ENCODE measurements at places on chromosomes 6 and 20.

GRCh38 chr6:157732007-157732406 lies 91.0 kb upstream of the SNX9 start:
- DNase-seq = no peak

GRCh38 chr6:166516251-166516884 lies 70.1 kb downstream of the RAMACL start:
- no peak for DNase-seq

GRCh38 chr6:108453601-108454185 lies 107.0 kb upstream of the FOXO3 start:
- DNase-seq = no peak

DNA sequence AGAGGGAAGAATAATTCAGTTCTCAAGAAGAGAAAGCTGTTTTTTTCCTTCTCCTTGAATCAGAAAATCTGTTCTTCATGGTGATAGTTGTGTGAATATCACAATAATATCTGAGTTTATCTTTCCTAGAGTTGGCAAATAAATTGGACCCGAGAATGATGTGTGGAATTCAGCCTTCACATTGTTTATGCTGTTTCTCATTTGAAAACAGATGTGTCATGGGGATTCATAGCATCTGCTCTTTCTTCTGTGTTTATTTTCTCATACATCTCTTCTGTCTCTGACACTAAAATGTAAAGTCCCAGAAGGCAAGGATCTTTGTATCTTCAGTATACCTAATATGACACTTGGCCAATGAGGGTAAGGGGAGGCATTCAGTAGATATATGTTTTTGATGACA lies 103.6 kb upstream of the SGK1 start:
- DNase-seq = no peak

DNA sequence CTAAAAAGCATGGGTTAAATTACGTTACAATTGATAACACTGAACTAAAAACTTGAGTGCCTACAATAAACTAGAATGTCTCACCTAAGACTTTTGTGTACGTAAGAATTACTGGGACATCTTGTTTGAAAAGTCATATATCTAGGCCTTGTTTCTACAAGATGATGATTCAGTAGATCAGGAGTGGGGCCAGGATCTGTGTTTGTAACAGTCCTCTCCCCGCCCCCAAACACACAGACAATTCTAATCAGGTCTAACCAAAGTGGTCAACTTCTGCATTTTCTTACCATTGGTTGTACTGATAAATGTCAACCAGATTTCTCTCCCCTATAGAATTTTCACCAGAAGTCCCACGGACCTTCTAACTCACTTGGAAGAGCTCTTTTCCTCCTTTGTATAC lies 56.9 kb downstream of the RAMACL start:
- DNase-seq = no peak

DNA sequence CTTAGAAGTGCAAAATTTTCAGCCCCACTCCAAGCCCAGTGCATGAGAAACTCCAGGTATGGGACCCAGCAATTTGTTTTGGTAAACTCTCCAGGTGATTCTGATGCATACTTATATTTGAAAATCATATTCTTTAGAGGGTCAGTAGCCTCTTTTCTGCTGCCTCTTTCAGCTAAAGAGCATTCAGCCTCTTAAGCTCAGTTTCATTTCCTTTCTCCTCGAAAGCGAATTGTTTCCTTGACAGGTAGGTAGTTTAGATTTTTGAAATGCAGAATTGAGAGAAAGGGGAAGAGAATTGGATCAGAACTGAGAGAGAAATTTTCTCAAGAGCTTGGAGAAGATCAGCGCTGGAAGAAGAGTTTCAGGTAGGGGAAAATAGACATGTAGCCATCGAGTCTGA lies 995.8 kb upstream of the FLRT3 start:
- DNase-seq = no peak

- no peak for DNase-seq
These were observed 68.6 kb downstream of the TENT5A start for GRCh38 chr6:81683912-81684311.

DNA sequence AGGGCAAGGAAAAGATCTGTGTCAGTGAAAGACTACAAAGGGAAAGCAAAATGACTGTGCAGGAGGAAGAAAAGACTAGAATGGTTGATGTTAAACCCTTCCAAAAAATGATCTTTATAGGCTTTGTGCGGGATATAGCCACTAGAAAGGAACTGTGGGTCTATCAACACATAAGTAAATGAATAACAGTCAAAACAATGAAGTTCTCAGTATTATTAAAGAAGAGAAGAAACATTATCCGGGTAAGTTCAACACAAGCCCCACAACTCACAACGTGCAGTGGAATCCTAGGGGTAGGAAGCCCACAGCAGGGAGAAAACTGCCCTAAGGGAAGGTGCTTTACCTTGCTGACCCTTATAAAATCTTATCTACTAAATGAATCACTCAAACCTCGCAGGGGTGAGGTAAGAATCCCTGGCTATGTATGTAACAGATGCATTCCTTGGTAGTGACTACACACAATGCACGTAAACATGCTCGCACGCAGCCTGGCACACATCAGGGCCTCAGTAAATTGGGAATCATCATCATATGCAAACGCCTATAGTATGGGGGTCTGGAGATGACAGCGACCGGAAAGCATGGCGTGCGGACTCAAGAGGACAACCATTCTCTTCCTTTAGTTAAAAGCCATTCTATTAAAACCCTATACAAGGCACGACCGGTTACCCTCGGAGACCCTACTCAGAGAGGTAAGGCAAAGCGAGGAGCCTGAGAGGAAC lies 11.3 kb downstream of the TFAP2A start:
- DNase-seq = no peak

- DNase-seq = no peak
These were observed 370.1 kb downstream of the THBS2 start for GRCh38 chr6:168883410-168884049.

DNA sequence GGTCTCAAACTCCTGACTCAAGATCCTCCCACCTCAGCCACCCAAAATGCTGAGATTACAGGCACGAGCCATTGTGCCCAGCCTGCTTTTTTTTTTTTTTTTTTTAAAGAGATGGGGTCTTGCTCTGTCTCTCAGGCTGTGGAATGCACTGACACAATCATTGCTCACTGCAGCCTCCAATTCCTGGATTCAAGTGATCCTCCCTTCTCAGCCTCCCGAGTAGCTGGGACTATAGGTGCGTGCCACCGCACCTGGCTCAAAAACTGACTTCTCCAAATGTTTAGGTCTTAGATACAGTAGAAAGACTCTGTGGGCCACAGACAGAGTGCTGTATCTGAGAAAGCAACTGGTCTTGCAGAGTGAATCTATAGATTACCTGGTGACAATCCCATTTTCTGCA lies 31.1 kb upstream of the SLC4A11 start:
- DNase-seq = no peak

GRCh38 chr6:28673787-28674671 lies 148.3 kb downstream of the GPX5 start:
- no peak for DNase-seq

DNA sequence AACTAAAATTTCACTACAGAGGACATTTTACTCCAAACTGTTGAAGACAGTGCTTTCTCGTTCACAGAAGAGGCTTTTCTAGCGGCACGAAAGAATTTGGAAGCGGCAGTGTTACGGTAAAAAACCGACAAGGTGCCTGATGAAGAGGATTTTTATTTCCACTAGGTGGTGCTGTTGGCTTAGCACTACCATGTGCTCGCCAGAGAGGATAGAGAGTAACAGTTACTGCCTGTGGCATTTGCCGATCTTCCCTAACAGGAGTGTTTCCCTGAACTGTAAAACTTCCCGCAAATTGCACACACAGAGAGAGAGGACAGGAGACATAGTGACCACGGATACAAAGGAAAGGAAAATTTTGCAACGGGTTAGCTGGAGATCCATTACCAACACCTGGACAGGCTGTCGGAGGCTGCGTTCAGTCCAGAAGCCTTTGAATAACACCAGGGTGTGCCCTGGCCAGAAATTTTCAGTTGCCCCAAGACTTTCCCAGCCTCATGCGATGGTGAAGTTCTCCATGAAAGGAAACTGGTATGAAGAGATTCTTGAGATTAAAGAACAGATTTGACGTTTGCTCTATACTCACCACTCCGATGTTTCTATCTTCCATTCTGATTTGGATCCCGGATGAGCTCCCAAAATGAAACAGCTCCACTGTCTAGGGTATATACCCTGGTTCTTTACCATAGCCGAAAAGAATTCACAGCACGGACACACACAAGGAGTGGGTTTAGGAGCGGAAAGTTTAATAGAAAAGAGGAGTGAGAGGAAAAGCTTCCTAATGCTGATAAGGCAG lies 48.1 kb downstream of the HLA-DPB1 start:
- DNase-seq = no peak

DNA sequence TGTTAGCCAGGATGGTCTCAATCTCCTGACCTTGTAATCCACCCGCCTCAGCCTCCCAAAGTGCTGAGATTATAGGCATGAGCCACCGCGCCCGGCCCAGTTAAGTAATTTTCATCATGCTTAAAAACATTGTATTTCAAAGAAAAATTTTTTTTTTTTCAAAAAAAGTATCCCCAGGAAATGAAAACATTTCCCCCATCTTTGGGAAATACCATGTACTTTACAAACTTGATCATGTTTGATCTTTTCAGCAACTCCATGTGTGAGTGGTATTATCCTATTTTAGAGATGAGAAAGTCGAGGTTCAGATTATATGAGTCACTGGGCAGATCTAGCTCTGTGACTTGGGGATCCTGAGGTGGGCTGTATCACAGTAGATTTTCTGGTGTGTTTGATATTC lies 11.8 kb downstream of the CHMP4B start:
- no peak for DNase-seq

DNA sequence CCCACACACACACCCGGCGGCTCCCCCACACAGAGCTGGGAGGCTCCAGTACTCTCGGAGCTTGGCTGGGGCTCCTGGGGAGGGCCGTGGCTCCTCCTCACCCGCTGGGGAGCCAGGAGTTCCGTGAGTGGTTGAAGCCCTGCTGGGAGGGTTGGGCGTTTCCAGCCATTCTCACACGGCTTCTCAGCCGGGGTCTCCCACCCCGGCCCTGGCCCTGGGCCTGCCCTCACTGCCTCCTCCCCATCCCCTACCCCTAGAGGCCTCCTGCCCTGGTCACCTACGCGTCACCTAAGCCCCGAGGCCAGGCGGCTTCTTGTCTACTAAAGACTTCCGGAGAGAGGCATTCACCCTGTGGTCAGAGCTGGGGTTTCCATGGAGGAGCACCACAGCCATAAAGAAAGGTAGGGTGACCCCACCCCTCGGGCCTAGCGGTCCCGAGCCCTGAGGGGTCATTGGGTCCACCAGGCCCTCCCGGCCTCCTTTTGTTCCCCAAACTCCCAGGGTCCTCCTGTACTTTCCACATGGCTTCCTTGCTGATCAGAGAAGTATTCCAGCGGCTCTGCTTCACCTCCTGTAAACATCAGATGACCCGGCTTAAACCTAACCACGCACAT lies 99.3 kb downstream of the TTLL2 start:
- no peak for DNase-seq

DNA sequence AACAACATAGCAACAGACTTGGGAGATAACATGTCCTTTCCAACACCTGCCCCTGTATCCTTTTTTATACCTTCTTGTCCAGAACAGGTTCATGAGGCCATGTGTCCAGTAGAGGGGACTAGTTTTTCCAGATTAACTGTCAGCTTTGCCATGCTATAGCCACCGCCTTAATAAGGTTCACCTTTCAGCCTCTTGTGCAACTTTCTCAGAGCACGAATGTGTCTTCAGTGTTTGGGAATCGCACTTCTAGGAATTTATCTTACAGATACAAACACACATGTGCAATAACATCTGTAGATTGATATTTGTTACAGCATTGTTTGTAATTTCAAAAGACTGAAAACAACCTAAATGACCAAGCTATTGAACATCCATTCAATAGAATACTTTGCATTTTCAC lies 21.4 kb downstream of the NCR2 start:
- DNase-seq = no peak

DNA sequence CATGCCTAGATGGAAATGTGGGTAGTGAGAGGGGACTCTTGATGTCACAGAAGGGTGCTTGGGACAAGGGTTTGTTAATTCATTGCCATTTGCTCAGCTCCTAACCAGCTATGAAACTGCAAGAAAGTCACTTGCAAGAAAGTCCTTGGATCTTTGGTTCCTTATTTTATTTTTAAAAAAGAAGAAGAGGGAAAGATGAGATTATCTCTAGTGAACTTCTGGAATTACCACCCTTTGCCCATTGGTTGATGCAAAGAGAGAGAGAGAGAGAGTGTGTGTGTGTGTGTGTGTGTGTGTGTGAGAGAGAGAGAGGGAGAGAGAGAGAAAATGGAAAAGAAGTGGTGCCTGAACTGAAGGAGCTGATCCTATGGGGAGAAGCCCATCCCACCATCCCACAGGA lies 4.6 kb upstream of the SFT2D1 start:
- no peak for DNase-seq

DNA sequence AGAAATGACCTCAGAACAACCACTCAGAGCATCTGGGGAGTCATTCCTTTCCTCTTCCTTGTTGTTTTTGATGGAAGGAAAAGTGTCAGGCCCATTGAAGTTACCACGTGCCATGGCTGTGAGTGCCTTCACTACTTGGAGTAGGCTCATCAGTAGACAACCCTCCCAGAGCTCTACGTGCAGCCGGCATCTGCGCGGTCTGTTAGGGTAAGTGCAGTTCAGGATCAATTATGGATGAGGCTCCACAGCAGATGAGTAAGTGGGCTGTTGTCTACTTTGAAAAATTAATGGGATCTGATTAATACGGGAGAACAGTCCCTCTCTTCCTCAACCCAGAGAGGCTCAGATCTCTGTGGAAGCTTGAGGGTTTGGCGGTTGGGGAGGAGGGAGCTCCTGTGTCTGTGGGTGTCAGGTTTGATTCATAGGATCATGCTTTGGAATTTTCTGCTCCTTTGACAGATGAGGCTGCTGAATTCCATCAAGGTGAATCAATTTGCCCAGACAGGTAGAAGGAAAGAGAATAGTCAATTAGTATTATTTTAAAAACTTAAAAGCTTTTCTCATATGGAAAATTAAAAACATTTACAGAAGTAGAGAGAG lies 93.8 kb upstream of the TOX2 start:
- DNase-seq = no peak

GRCh38 chr6:105363100-105363754 lies 39.7 kb downstream of the PREP start:
- DNase-seq = no peak

DNA sequence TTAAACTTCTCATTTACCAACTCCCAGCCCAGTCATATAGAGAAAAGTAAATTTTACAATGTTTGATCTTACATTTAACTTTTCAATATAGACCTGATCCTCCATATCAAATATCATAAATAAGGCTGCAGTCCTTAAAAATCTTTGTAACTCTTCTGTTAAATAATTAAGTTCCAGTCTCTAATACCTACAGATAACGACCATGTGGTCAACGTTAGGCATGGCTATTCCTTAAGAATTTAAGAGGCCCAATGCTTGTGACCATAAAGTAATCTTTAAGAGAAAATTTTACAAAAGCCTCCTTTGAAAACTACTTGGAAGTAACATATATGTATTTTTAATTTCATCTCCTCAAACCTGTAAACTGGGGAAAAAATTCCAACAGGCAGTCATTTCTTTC lies 1.6 kb downstream of the FBXO5 start:
- no peak for DNase-seq

- DNase-seq = no peak
These were observed 107.7 kb upstream of the GGTLC1 start for GRCh38 chr20:24096264-24096663.

Measured in stimulated activated CD8-positive, alpha-beta memory T cell treated with anti-CD3 and anti-CD28 coated beads, Interleukin-7, amount 100 ng/mL, for 4 hours (primary cell).